ENCODE measurements at places on chromosomes 16 and 17.

DNA sequence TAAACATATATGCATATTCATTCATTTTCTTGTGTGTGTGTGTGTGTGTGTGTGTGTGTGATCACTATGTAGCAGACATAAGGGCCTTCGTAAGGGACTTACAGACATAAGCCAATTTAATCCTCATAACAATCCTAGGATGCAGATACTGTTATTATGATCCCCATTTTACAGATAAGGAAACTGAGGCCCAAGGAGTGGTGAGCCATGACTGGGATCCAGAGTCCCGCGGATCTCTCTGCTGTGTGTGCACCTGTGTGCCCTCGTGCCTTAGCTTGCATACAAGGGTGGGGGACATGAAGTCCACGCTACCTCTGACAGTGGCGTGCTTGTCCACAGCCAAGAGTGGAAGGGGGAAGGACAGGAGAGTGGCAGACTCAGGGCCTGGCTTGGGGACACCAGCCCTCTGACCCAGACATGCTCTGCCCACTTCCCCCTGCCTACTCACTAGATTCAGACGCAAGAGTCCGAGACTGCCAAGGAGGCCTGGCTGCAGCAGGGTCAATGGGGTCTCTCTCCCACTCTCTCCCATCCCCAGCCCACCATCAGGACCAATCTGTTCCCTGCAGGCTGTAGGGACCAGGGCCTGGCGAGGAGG is 9.8 kb upstream of the SMTNL2 start:
- no peak for DNase-seq

DNA sequence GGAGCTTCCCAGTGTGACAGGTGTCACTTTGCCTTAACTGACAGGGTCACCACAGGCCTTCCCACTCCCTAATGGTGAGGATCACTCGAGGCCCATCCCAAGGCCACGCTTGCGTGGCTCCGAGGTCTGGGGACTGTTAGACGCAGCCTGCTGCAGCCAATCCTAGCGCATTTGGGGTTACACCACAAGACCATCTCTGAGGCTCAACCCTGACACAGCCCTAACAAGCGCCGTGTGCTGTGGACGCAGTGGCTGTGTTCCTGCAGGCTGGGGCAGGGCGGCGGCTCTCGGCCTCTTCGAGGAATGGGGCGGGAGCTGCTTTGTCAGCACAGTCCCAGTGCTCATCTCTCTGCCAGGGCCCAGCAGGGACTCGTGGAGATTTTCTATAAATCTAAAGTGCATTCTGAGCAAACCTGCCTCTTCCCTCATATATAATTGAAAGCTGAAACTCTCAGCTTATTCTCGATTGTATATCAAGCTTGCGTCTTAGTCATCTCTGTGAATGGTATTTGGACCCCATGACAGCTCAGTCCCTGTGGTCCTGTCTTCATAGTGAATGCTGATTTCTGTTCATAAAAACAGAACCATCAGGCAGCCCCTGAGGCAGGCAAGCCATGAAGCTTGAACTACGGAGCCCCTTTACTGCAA is 65.8 kb upstream of the CHMP6 start:
- DNase-seq = no peak

- no peak for DNase-seq
Observed at GRCh38 chr17:1966274-1967086, 58.7 kb downstream of the RTN4RL1 start.

- DNase-seq = no peak
Observed at GRCh38 chr16:66488505-66488904, 61.4 kb downstream of the BEAN1 start.

DNA sequence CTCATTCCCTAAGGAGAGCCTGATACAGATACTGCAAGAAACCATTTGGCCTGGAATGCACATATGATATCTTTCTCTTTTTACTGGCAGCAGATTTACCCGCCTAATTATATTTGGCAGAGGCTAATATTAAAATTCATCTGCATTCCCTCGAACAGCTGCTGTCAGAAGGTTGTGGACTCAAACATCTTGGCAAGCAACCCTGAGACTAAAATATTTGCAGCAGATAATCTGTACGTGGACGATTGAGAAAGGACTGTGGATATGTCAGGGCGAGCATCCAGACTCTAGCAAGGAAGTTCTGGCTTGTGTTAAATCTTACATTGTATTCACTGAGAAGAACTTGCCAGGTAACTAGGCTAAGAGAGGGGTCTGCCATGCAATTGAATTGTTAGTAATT is 65.2 kb downstream of the SNX20 start:
- no peak for DNase-seq

DNA sequence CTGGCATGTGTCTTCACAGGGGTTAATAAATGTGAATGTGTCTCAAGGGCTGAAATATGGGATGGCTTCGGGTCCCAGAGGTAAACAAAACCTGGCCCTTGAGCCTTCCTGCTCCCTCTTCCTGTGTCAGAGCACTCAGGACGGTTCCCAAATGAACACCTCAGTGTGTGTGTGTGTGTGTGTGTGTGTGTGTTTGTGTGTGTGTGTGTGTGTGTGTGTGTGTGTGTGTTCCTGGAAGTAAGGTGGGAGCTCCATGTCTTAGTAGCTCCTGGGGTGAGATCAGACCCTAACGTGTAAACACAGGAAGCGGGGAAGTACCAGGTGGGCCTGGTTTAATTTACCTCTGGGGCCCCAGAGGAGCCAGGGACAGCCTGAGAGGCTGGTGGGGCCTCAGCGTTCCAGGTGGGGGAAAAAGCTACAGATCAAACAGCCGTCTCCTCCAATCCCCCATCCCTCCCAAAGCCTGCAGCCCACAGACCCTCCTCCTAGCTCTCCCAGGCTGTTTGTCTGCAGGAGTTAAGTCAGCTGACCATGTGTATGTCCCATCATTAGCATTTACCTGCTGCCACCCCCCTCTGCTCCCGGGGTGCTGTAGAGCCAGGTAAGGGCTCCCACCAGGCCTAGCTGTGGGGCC is 6.1 kb downstream of the KIF19 start:
- no peak for DNase-seq

- no peak for DNase-seq
Observed at GRCh38 chr17:30570596-30571265, 93.5 kb downstream of the GOSR1 start.

- DNase-seq = no peak
Observed at GRCh38 chr17:42744283-42744805, 496 bp downstream of the EZH1 start.

DNA sequence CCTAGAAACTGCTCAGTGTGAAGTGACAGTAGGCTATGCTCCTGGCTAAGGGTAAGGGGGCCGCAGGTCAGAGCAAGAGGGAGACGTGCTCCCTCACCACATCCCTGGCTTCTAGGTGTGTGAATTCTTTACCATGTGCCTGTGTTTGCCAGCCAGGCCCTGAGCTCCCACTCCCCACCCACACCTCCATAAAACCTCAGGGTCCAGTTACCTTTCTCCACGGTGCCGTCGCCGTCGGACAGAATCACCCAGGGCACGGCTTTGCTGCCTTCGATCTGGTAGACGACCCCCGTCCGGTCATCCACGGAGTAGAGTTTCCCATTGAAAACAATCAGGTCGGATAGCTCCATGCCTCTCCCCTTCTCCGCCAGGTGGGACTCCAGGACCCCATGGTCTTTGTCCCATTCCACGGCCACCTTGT is 12.8 kb downstream of the CANT1 start:
- DNase-seq = no peak

DNA sequence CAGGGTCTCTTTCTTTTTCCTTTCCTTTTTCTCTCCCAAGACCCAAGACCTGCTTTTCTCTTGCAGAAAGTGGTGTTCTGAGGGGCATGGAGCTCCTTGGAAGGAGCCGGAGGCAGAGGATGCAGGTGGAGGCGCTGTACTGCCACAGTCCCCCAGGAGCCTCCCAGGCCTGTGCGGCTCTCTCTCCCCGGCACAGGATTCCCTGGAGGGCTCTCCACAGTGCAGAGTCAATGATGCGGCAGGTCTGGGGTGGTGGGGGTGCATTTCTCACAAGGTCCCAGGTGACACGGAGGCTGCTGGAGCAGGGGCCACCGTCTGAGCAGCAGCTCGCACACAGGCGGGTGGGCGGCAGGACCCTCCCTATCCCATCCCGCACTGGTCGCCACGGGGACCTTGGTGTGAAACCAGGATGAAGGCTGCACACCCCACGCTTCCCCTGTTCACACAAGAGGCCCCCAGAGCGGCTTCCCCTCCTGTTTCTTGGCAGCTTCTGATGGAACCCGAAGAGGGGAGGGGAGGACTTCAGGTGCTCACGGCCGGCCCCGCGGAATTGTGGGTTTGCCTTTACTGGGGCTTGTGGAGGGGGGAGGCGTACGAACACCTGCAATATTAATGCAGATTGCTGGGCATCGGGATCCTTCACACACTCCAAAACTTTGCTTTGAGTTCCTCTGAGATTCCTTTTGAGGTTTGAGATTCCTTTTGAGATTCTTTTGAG is 186.9 kb downstream of the ENGASE start:
- no peak for DNase-seq

- DNase-seq = no peak
Observed at GRCh38 chr17:7229504-7229903, 4.8 kb downstream of the DVL2 start.

DNA sequence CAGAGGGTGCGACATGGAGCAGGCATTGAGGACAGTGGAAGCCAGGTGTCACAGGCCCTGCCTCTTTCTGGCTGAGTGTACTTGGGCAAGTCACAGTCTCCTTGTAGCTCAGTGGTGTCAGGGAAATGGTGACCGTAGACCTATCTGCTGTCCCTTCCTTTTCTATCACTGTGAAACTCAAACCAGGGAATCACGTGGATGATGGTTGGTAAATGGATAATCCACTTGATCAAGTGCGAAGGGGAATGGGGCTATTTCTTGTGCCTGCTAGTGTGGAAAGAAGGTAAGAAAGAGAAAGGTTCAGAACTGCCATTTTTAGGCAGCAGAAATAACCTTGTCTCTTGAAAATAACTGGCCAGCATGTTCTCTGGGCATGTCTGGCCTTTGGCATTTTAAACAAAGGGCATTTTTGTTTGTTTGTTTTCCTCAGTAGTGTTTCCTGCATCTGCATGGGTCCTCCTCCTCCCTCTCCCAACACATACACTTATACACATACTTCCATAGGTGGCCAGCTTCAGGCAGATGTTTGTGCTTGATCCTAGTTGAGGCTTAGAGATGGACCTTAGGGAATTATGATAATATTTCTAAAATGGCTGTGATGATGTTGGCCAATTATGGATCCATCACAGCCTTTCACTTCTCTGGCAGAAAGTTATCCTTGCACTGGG is 7.1 kb downstream of the TBX4 start:
- no peak for DNase-seq

DNA sequence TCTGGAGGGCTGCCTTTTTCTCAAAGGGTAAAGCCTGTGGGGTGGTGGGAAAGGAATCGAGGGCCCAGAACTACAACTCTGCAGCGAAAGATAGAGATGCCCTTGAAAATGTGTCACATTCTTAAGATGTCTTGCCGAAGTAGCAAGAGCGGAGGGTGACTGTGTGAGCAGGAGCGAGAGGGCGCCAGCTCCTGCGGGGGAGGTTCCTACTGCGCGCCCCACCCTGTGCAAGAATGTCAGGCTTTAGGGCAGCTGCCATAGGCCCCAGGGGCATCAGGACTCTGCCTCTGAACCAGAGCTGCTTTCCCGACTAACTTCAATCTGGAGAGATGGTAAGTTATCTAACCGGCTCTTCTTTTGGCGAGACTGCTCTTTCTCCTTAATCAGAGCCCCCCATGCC is 11.8 kb upstream of the ITGAE start:
- no peak for DNase-seq
